ENCODE measurements at places on chromosomes 4 and X.

GRCh38 chr4:22428441-22428840 lies 87.4 kb downstream of the ADGRA3 start:
- DNase-seq: no peak

GRCh38 chr4:129446074-129446473 lies 350.1 kb downstream of the C4orf33 start:
- DNase-seq: no peak

DNA sequence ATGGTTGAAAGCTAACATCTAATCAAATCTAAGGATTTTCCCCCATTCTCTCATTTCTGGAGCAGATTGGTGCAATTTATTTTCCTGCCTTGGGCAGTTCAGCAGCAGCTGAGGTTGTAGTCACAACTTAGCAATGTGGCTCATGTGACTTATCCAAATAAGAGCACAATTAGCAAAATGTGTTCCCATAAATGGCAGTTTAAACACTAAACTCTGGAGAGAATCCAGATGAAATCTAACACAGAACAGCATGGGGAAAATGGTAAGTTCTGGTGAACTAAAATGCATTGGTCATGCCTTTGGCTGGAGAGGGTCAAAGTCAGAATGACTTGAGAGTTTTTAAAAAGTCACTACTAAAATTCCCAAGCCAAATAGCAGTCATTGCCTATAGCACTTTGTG lies 422.6 kb upstream of the DIPK2B start:
- no peak for DNase-seq

- DNase-seq: no peak
Measured at GRCh38 chr4:54954656-54955388, 170.6 kb downstream of the KDR start.

GRCh38 chr4:8540072-8540471 lies 40.1 kb upstream of the GPR78 start:
- DNase-seq: no peak

- DNase-seq: no peak
Measured at GRCh38 chrX:6683353-6683752, 148.4 kb upstream of the VCX3A start.

- DNase-seq: no peak
Measured at GRCh38 chr4:109698656-109699055, 4.6 kb downstream of the CASP6 start.

GRCh38 chrX:66193821-66194220 lies 29.8 kb downstream of the HEPH start:
- DNase-seq: no peak

DNA sequence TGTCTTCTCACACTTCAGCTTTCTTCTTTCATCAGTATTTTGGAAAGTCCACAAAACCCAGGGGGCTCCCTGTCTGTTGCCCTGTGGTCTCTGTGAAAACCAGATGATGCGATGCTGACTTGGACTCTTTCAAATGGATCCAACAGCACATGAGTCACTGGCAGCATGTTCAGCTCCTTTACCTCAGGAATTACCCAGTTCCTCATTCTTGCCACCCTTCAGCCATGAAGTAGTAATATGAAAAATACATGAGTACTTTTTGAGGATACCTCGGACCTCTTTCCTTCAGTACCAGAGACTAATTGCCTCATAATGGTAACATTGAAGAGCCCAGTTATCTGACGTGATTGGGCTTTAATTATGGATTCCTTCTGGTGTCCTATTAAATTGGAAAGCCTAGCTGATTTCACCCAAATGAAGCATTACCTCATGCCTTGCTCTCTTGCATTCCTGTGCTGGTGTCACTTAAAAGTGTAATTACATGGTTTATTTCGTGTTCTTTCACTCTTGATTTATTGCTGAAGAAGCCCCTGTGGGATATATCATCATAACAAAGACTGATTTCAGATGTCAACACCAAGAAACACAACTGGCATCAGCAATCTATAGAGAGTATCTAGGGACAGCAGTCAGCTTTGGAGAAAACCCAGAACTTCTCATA lies 63.4 kb downstream of the NFKB1 start:
- no peak for DNase-seq

DNA sequence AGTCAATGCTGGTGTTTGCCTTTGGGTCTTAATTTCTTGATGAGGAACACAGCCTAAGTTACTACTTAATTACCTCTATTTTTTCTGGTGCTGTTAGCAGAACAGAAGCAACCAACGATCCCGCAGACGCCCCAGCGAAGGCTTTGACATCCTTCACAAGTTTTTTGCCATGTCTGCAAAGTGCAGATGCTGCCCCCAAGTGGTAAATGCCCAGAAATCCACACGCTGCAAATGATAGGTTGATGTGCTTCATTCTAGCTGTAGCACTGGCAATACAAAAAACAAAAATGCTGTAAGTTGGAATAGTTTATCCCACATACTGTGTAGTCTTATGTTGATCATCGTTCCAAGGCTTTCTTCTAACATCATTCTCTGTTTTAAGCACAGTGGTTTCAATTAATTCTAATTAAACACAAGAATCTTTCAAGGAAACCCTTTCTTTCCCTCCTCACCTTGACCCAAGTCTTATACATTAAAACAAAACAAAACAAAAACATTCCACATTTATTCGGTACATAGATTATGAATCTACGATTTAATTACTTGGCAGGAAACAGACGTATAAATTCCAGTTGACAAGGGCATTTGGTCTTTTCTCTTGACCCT lies 1.2 kb downstream of the PNPLA4 start:
- peak; percentile 26 for DNase-seq

DNA sequence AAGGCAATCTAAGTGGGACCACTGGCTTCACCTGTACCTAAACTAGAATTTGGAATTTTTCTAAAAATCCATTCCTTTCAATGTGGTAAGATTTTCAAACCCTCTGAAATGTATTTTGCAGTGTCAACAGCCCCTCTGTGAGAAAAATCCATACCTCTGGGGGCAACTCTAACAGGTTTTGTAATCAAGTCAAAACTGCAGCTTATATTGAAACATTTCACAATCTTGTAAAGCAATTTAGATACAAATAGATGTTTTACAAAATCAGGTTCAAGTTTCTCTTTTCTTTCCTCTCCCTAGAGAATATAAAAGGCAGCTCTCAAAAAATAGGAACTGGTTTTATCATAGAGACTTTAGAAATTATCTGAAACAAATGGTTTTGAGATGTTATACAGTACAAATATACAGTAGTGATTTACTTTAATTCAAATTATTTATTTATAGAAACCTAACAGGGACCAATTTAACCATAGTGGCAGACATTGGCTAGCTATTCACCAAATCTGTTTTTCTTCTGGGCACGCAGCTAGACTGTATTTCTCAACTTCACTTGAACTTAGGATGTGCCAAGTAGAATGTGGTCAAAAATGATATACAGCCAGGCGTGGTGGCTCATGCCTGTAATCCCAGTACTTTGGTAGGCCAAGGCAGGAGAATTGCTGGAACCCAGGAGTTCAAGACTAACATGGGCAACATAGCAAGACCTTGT lies 36.3 kb upstream of the SPINK2 start:
- DNase-seq: no peak

- no peak for DNase-seq
Measured at GRCh38 chrX:155112171-155112570, 40.9 kb downstream of the BRCC3 start.

DNA sequence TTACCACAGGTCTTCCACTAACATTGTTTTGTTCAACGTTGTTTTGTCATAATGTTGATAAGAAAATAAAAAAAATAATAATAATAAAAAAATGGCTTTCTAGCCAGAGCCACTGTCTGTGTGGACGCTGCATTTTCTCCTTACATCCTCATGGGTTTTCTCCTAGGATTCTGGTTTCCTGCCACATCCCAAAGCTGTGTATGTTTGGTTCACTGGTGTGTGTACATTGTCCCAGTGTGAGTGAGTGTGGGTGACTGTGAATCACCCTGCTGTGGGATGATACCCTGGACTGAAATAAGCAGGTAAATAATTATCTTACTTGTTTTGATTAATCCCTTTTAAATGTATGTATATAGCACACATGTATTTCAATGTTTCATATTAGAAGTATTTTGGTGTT lies 2154.4 kb upstream of the AGA start:
- DNase-seq: no peak

- peak; percentile 5 for DNase-seq
Measured at GRCh38 chrX:48470833-48471118, 716 bp upstream of the SLC38A5 start.

GRCh38 chr4:158065176-158065575 lies 107.6 kb downstream of the GASK1B start:
- no peak for DNase-seq

- DNase-seq: no peak
Measured at GRCh38 chrX:36199928-36200327, 280.4 kb downstream of the CFAP47 start.

GRCh38 chr4:8336412-8337075 lies 67.0 kb downstream of the HTRA3 start:
- peak; percentile 74 for DNase-seq

DNA sequence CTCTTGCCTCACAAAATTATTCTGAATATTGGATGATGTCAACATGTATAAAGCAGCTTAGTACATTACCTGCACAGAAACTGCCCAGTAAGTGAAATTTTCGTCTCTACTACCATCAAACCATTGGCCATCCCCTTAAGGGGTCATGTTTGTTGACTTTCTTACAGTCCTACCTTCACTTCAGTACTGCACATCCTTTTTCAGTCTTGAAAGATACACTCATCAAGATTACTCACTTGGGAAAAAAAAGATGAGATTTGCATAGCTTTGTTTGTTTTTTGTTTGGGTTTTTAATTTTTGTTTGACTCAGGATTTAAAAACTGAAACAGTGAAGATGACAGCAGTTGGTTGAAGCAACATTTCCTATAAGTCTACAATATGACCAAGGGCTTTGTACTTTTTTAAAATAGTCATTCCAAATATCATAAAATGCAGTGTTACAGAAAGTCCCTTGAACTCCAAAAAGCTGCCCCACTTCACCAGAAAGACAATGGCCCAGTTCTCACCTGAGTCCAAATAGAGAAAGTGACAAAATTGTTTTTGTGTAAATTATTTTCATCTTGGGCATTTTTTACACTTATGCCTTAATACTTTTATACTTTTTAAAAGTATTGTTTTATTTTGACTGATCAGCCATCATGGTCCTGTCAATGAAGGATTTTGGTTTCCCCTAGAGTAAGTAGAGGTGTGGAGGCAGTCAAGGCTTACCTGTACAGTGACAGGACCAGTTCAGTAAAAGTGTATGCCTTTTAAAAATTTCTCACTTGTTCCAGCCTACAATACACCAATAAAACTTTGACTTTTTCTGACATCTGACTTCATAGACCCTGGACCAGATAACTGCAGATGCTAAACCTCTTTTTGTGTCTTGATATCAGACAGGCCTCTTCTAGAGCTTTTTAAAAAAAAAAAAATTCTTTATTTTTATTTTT lies 59.7 kb upstream of the EDA2R start:
- no peak for DNase-seq

GRCh38 chrX:31497086-31497485 lies 425.2 kb upstream of the FTHL17 start:
- no peak for DNase-seq

GRCh38 chr4:33996075-33996718 lies 2248.1 kb downstream of the ARAP2 start:
- no peak for DNase-seq

GRCh38 chr4:148790246-148790645 lies 348.0 kb upstream of the NR3C2 start:
- DNase-seq: no peak

- no peak for DNase-seq
Measured at GRCh38 chrX:21412029-21412428, 37.8 kb downstream of the CNKSR2 start.

GRCh38 chr4:3021627-3022026 lies 52.7 kb downstream of the HTT-AS start:
- no peak for DNase-seq

DNA sequence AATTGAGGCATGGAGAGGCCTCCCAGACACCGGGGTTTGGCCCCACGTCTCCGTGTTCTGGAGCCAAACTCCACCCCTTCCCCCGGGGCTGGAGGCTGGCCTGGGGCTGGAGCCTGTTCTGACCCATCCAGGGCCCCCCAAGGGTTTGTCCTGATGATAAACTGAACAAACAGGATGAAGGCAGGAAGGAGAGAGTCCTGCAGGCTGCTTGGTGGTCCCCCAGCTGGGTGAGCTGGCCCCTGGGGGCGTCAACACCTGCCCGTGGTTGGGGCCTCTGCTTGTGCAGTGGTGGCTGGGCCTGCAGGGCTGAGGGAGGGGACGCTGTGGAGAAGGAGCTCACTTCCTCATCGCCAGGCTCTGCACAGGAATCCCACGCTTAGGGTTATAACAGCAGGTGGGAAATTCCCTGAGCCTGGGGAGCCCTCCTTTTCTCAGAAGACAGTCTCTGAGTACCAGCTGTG lies 2.3 kb downstream of the SH3TC1 start:
- DNase-seq: no peak

DNA sequence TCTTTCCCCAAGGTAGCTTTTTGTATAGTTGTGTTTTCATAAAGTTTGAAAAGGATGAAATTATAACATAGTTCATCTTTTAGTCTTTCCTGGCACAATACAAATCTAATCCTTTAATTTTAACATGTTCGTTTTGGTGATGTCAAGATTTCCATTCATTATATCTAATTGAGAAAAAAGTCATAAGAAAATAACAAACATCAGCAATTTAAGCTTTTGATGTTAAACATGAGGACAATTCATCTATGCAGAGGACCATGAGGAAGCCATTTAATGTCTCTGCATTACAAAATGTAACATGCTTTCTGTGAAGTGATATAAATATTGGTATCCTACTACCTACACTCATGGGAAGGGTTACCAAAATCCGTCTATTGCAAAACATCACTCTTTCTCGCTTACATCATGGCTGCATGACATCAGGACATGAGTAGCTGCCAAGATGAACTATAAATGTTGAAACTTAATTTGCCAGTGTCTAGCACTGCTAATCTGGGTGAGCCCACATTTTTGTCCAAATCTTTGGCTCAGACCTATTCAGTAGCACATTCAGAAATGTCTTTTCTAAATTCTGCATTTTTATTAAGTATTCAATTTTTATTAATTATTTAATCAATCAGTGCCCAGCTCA lies 9.5 kb downstream of the EPGN start:
- DNase-seq: no peak

DNA sequence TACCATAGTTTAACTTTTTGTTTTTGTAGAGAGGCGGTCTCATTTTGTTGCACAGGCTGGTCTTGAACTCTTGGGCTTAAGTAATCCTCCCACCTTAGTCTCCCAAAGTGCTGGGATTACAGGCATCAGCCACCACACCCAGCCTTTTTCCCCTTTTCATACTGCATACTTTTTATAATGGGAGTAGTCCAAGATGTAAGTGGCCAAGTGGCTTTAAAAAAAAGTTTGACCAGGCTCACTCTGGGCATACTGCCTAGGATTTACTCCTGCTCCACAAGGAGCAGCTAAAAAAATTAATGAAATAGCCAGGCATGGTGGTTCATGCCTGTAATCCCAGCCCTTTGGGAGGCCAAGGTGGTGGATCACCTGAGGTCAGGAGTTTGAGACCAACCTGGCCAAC lies 6.0 kb downstream of the GRSF1 start:
- DNase-seq: no peak

GRCh38 chr4:186669159-186669731 lies 54.4 kb downstream of the FAT1 start:
- no peak for DNase-seq
